Right ventricle myocardium inferior (tissue), 1 donor: ENCODE measurements at places on chromosomes 12 and 14. TPM values are rescaled to one million over a fixed set of nuclear protein-coding genes. Genes with fewer than 3 reads are reported as not detected.

- DNase-seq, result no peak
Measured at GRCh38 chr14:71271166-71271945, 364.1 kb downstream of the PCNX1 start.

DNA sequence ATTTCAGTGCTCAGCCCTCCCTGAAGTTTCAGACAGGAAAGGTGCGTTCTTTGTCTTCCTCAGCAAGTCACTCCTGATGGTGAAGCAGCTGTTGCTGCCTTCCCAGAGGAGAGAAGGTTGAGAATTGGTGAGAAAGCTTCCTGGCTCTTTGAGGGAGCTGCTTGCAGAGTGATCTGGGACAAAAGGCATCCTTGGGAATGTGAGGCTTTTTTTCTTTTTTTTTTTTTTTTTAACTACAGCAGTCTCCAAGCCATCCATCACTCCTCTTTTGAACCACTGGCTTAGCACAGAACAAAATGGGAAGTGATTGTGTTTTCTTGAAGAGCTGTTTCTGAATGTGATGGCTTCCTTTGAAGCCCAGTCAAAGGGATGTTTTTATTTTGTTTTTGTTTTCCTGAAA is 120.4 kb upstream of the LRIG3 start:
- no peak for DNase-seq

GRCh38 chr14:76333664-76334063 is 42.3 kb upstream of the ESRRB start:
- DNase-seq, result no peak

GRCh38 chr14:83289896-83290295 is 1756.2 kb upstream of the SEL1L start:
- no peak for DNase-seq

DNA sequence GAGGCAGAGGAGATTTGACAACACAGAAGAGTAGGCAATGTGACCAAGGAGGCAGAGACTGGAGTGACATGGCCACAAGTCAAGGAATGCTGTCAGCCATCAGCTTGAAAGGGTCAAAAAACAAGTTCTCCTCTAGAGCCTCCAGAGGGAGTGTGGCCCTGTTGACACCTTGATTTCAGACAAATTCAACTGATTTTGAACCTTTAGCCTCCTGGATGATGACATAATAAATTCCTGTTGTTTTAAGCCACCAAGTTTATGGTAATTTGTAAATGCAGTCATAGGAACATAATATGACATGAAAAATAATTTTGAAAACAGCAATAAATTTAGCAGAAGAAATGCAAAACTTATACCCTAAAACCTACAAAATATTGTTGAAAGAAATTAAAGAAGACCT is 8.5 kb upstream of the NGDN start:
- DNase-seq, result no peak

DNA sequence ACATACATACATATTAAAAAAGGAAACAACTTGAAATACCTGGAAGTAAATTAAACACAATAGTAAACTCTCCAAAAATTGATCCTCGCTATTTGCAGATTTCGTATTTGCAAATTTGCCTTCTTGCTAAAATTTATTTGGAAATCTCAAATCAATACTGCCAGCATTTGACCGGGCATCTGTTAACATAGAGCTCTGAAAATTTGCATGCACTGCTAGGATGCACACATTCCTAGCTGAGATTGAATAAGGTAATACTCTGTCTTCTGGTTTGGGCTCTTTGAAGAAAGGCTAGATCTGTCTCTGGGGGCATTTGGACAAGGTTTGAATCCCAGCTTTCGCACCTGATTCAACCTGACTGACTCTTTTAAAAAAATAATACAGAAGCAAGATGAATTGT is 729.1 kb upstream of the MGAT4C start:
- no peak for DNase-seq

DNA sequence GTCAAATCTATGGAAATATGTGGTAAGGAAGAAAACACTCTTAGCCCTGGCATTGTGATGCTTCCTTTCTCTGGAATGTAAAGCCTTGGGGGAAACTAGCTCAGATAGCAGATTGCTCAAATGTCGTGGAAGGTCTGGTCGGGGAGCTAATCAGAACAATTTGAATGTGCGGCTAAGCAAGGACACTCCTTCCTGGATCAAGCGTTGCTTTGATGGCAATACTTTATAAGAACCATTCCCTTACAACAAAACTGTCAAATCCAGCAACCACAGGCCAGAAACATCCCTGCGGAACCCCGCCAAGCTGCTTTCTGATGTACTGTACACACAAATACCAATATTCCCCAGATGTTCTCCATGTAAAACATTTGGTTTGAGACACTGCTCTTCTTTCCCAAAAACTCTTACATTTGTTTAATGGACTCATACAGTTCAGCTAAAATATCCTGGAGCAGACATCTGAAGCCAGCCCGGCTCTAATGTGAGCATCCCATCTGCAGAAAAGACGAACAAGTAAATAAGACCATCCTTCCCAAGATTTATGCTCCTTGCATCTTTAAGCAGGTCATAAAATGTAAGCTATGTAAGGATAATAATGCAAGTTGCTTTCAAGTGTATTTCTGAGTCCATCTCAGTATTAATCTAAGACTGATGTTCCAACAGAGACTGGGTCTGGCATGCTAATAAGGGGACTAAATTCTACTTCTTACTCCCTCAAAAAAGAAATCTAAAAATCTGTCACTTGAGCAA is 20.2 kb downstream of the NUAK1 start:
- no peak for DNase-seq

- peak; percentile 35 for DNase-seq
Measured at GRCh38 chr14:92937051-92937937, 14.3 kb downstream of the CHGA start.

DNA sequence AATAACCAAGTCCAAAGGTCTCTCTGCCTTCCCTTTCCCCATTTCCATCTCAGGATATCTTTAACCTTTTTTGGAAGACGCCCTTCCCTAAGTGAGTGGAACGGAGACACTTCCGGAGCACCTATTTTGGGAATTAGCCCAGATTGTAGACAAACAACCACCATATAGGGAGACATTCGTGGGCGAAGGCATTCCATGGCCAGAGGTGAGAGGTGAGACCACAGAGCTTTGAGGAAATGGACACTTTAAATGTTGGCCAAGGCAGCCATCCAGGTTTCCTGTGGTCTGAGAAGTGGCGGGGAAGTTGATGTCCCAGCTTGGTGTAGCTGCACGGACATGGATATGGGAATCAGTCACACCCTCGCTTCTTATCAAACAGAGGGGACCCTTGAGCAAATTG is 69.4 kb upstream of the BDKRB2 start:
- DNase-seq, result no peak

GRCh38 chr12:109500406-109501185 is 23.2 kb downstream of the UBE3B start:
- DNase-seq, result no peak

DNA sequence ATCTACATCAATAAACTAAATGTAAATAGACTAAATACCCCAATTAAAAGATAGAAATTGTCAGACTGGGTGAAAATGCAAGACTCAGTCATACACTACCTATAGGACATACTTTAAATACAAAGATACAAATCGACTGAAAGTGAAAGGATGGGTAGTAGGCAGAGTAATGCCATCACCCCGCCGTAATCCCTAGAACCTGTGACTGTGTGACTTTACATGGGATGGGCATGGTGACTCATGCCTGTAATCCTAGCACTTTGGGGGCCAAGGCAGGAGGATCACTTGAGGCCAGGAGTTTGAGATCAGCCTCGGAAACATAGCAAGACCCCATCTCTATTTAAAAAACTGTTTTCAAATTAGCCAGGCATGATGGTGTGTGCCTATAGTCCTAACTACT is 2.6 kb upstream of the EVL start:
- no peak for DNase-seq

- DNase-seq, result no peak
Measured at GRCh38 chr12:39984670-39985069, 121.2 kb downstream of the SLC2A13 start.

- no peak for DNase-seq
Measured at GRCh38 chr12:26327975-26328644, 132.7 kb downstream of the SSPN start.

DNA sequence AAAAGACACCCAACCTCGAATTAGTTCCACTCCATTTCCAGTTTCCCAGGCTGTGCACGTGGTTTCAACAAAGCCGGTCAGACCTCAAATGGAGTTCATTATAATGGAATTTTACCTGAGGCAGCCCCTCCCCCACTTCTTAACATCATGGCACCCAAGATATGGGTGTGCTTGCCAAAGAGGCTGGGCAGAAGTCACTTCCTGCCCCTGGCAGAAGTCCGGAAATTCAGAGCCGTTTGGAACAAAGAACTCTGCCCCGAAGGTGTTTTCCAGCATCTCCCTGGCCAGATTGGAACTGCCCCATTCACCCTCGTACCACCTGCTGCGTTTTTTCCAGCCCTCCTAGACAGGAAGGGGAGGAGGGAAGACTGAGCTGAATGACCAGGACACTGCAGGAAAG is 8.2 kb downstream of the VDR start:
- DNase-seq, result no peak

GRCh38 chr12:47251919-47252318 is 172.2 kb upstream of the AMIGO2 start:
- DNase-seq, result no peak

DNA sequence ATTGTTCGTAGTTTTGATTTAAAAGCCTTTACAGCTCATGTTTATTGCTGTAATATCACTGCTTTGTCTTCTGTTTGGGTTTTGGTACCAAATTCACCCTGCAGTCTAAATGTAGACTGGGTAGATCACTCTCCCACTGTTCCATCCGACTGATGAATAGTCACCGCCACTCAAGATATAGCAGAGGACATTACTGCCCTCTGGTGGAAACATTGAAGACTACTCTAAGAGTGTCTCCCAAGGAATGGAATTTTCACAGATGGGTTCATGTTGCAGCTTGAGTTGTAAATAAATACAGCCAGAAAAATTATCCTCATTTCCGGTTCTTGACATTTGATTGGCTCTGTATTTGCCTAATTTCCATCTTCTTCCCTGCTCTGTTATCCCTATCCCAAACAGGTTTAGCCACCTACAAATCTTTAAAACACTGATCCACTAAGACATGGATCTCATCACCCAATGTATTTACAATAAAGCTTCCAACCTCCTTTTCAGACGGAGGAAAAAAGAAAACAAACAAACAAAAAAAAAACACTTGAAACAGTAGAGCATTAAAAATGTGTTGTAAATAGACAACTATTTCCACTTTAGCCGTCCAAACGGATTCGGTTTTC is 198.3 kb upstream of the CPNE8 start:
- no peak for DNase-seq

GRCh38 chr14:22664261-22664660 is 20.1 kb upstream of the OR6J1 start:
- DNase-seq, result no peak

- no peak for DNase-seq
Measured at GRCh38 chr14:101559624-101560533, 1.4 kb upstream of the DIO3 start.

GRCh38 chr12:30691122-30691879 is 4.4 kb downstream of the IPO8 start:
- DNase-seq, result no peak

SERPINA5 gene
- 4.1 TPM for total RNA-seq

ASIC1 gene
- 2.2 TPM for total RNA-seq

TMEM132C gene
- total RNA-seq, result 2.6 TPM

EPYC gene
- total RNA-seq, result not detected

IKBIP gene
- 4.8 TPM for total RNA-seq

CCDC88C gene
- 3.6 TPM for total RNA-seq

CIROP gene
- not detected for total RNA-seq

TAS2R19 gene
- total RNA-seq, result 0.49 TPM

OTUB2 gene
- 0.35 TPM for total RNA-seq

MGP gene
- total RNA-seq, result 369 TPM
